ENCODE measurements at places on chromosomes 7 and 10.

DNA sequence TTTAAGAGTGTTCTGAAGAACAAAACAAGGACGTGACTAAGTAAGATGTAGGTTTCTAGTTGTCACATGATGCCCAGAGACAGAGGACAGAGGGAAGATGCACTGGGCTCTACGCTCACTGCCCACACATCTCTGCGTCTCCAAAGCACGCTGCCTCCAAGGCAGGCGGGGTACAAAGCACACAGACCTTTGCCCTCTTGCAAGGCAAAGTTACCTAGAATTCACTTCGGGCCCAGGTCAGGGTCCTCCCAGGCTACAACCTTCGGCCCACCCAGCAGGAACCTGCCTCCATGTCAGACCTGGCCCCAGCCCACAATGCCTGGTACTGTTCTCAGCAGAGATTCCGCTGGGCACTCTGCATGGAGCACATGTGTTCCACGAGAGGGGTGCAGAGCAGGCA is 26.5 kb downstream of the GRB10 start:
- no peak for DNase-seq

DNA sequence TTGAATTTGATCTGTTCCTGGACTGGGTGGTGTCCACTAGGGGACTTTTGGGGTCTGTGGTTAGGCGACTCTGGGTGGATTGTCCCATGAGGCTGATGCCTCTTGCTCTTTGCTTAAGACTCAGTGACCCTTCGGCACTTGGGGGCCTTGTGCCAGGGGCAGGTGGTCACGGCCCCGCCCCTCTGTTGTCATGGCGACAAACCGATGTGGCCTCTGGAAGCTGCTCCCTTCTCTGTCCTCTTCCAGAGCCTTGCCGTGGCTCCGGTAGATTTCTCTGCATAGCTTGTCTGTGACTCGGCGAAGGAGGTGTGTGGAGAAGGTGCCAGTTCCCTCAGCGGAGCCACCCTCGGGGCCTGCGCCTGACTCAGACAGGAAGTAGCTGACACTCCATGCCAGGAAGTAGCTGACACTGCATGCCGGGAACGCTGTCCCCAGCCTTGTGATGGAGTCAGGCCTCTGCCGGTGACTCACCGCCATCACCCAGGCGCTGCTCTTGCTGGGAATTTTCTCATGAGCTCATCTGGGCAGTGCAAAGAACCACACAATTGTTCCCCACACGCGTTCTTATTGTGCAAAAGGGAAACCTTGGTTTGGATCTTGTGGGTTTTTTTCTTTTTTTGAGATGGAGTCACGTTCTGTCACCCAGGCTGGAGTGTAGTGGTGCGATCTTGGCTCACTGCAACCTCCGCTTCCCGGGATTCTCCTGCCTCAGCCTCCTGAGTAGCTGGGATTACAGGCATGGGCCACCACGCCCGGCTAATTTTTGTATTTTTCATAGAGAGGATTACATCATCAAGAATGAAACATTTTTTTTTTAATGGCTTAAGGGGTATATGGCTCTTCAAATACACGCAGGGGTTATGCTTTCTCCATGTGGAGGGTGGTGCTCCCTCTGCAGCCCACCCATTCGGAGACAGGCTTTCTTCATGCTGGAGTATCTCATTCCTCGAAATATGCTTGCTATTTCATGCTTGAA is 72.6 kb downstream of the PFKFB3 start:
- peak; percentile 98 for DNase-seq

- no peak for DNase-seq
These were observed 126.2 kb downstream of the CCNY start for GRCh38 chr10:35462491-35462934.

DNA sequence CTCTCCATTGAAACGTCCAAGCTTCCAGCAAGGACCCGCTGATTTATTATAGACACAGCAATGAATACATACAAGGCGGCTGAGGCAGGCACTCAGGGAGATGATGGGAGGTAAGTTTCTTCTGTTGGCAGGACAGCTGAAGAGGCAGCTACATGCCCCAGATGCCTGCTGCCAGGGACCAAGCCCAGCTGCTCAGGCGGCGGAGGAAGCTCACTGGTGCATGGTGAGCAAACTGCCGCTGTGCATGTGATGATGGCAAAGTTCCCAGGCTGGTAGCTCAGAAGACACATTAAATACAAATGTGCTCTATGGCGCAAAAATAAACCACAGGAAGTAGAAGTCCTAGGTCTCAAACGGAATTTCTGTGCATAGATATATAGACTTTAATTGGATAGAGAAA is 2.3 kb downstream of the DNTT start:
- no peak for DNase-seq

All from AG08395 (cell line).